Fibroblast of lung (primary cell): ENCODE measurements at places on chromosomes 2 and 18. TPM values are rescaled to one million over a fixed set of nuclear protein-coding genes. Genes with fewer than 3 reads are reported as not detected.

The PLEK gene
- total RNA-seq = not detected in 2 replicates

GRCh38 chr2:74436111-74436805, 5.5 kb downstream of the RTKN start:
- DNase-seq = no peak

The TMEM198 gene
- total RNA-seq = 0.77 and 0.99 TPM in 2 replicates

The ITGB1BP1 gene
- total RNA-seq = 44.4 and 44.6 TPM in 2 replicates

The IL1B gene
- total RNA-seq = 0.26 TPM in 1 of 2 replicates, not detected in the other

The LYG2 gene
- total RNA-seq = not detected in 2 replicates

DNA sequence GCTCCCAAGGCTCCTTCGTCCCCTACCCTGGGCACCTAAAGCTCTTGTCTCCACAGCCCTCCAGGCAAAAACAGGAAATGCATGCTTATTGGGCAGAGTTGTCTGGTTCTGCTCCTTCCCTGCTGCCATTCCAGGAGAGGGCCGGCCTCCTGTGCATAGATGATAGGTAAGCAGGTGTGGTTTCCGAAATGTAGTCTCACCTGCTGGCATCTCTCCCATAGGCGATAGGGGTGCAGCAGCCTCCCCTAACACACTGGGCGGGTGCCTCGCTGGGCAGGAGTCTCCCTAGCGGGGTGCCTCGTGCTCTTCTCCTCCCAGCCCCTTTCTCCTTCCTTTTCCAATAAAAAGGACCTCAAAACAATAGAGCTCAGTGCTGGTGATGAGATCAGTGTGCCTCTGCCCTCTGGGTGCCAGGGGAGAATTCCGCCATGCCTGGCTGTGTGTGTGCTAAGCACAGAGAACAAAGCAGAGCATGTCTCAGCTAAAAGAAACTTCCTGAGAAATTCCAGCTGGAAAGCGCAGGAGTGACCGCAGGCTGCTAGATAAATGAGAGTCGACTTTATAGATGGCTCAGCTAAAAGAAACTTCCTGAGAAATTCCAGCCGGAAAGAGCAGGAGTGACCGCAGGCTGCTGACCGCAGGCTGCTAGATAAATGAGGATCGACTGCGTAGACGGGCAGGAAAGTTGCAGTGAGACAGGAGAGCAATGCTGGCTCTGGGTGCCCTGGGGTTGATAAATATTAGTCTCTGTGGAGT, 11.3 kb upstream of the PXDN start:
- DNase-seq = peak; percentile 97

DNA sequence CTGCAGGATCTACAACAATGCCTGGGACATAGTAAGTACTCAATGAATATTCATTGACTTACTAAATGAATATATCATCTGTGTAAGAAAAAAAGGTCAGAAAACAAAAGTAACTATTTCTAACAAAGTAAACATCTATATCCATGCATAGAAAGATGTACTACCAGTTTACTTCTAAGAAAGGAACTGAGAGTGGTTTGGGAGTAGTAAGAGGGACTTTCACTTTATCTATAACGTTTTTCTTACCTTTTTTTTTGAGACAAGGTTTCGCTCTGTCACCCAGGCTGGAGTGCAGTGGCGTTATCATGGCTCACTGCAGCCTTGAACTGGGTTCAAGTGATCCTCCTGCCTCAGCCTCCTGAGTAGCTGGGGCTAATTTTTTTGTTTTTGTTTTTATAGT, 25.7 kb downstream of the DHX57 start:
- no peak for DNase-seq

DNA sequence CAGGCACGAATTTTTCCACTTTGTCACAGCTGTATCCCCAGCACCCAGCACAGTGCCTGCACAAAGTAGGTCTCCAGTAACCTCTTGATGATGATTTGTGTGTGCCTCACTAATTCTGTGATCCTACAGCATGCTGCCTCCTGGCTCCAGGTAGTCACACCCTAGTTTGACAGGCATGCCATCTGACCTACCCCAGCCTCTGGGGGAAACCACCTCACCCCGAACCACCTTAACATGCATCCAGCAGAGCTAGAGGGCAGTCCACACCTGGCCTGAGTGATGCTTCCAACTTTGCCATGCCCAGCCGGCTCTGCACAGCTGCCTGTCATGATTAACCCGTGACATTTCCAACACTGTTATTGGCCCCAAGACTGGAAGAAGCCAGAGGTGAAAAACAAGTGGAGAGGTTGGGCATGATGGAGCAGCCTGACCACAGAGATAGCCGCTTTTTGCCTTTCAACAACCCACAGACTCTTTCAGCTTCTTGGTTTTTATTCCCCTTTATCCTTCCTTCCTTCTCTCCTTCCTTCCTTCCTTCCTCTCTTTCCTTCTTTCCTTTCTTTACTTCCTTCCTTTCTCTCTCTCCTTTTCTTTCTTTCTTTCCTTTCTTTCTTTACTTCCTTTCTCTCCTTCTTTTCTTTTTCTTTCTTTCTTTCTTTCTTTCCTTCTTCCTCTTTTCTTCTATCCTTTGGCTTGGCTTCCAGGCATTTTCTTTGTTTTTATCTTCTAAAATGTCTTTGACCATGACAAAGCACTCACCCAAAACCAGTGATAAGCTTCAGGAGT, 294.4 kb upstream of the SIX2 start:
- no peak for DNase-seq

DNA sequence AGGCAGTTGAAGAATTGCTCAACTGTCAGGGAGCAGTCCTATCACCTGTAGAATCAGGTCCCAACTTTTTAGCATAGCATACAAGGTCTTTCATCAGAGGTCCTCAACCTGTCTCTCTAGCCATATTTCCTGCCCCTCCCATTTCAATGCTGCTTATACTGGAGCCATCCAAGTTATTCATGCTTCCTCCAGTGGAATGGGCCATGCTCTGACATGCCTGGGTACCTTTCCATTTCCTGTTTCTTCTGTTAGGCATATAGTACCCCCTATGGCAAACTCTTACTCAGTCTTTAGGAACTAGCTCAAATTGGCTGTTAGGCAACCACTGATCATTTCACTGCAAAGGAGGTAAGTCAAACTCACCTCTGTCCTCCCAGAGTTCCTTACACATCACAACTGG, 51.0 kb upstream of the ABCA12 start:
- no peak for DNase-seq

DNA sequence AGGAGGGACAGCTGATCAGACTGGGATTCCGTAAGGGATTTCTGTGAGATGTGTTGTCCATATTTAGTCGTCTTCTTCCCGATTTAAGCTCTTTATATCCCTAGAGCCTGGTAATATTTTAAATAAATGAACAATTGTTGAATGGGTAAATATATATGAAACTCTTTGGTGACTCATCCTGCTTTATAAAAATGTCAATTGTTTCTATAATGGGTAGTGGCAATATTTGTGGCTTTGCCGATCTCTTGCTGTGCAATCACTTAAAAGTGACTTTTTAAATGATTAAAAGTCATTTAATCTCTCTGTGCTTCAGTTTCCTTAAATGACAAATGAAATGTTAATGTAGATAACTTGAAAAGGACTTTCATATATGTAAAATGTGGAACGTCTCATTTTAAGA, 339.2 kb downstream of the RNF144A start:
- DNase-seq = no peak

The SPATA3 gene
- not detected in 2 replicates for total RNA-seq

DNA sequence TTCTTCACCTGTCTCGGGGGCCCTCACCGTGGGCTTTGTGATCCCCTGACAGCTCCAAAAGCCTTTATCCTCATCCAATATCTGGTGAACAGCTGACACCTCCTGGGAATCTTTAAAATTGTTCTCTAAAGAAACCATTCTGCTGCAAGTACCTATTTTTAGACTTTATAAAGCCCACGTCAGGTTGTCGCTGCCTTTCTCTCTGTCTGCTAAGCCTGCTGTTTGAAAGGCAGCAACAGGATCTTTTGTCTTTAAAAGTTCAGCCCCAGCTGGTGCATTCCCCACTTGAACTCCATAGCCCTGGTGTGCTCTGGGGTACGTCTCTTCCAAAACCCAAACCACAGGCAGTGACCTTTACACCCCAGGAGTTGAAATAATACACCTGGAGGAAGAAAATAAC, 145.0 kb downstream of the NEDD4L start:
- no peak for DNase-seq

DNA sequence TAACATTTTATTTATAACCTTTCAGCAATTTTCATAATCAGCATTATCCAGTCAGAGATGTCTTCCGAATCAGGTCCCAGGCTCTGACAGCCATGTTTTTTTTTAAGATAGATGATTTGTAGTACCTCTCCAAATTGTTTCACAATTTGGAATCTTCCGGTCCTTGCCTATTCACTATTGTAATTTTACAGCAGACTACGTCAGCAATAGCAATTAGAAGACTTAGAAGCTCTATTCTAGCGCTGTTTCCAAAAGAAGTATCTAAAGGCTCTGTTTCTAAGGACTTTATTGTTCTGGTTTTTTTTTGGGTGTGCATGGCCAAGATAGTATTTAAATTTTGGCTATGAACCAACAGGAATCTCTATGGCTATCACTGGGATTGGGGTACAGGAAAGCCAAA, 94.6 kb upstream of the PELI1 start:
- DNase-seq = no peak

- DNase-seq = no peak
These were observed 19.7 kb downstream of the CROCC2 start for GRCh38 chr2:240925568-240926515.

DNA sequence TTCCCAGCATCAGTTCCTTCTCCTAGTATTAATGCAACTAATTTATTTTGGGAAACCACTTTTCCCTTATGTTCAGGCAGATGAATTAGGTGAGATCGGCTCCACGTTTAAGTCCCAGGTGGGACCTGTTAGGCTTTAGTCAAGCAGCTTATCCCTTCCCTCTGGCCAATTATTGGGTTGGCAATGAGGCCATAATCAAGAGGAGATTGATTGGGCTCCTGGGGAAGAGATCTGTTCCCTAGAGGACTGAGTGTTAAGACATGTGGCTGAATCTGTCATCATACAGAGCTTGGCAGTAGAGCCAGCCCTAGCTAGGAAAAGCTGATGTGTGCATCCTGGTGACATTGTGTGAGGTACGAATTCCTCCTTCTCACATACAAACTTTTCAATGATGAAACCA, 104.4 kb downstream of the PTH2R start:
- no peak for DNase-seq

The PARD6G gene
- total RNA-seq = 2.1 and 3.1 TPM in 2 replicates

The DSC2 gene
- total RNA-seq = under 0.01 TPM in 2 replicates

- peak; percentile 83 for DNase-seq
These were observed 100.7 kb upstream of the FOSL2 start for GRCh38 chr2:28291811-28292440.

- DNase-seq = no peak
These were observed 75.9 kb downstream of the EVA1A start for GRCh38 chr2:75484840-75485239.

- no peak for DNase-seq
These were observed 162.3 kb upstream of the NXPH2 start for GRCh38 chr2:138942466-138942865.

DNA sequence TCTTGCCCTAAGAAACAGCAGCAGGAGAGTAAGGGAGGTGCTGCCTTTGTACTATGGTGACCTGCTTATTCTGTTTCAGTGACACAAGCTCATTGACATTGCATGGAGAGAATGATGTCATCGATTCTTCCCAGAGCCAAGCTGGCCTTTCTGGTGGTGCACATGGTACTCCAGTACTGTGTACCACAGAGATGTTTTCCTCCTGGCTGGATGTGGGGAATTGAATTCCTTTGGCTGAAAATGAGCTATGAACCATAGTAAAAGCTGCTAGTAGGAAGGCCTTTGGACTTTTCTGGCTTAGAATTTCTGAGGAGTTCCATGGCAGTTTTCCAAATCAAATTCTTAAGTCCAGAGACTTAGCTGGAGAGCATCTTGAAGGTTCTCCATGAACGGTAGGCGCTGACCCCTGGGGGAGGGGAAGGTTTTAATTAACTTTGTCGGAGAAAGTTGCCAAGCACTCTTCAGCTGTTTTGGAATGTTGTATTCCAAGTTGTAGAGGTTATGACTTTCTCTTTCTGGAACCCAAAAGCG, 17.1 kb upstream of the B3GNT2 start:
- peak; percentile 76 for DNase-seq

DNA sequence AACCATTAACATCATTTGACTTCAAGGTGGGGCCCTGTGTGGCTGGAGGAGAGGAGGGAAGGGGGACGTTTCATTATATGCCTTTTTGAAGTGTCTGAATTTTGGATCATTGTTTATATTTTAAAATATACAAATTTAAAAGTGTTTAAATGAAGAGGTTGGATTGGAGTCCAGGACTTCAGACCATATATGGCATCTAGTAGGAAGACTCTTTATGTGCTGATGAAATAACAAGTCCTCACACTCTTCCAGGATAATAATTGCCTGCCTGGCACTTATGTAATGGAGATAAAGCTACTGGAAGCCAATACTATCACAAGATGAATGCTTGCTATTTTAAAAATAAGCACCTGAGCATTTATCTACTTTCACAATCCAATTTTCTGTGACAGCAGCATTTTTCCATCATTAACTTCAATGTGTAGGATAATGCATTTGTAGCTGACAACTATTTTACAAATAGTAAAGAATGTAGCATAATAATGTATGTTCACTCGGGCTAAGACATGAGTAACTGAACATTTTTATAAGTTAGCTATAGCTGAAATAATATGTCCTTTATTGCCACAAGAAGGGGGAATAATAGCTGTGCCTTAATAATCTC, 188.4 kb downstream of the MTCL1 start:
- DNase-seq = no peak

DNA sequence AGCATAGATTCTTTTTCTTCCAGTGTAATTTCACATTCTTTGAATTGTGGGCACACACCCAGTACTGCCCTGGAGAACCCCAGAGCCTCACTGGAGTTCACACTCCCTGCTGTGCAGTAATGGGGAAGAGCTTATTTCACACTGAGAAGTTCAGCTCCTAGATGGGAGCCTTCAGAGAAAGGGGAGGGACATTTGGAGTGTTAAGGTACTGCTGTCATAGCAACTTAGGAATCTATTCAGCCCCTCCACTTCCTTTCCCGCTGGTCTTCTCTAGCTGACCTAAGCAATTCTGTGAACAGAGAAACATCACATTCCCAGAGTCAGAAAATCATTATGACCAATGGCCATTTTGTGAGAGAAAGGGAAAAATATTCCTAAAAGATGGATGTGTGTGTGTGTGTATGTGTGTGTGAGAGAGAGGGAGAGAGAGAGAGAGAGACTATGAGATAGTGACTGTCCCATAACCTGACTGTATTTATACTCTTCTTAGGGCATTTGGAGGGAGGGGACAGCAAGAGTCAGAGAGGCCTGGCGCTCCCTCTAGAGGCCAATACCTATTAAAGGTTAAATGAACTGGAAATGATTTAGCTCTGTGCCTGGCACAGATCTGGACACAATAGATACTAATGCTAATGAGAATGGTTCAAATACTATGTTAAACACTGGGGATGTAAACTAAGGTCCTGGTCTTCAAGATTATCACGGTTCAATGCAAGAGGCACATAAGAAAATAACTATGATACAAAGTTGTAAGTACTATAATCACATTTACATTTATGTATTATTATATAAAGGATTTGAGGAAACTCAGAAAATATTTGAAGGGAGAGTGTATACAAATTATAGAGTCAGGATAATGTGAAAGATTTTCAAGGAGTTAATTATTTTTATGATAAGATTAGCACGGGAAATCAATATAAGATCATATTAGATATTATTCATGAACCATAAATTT, 41.5 kb upstream of the RPE start:
- peak; percentile 57 for DNase-seq

- no peak for DNase-seq
These were observed 23.7 kb downstream of the ATP9B start for GRCh38 chr18:79092874-79093273.
